ENCODE measurements at places on chromosomes 5 and 9.
A peak's percentile ranks its signal among the peaks of the same experiment; 100 is the strongest.

GRCh38 chr5:108801301-108801700 lies 53.6 kb downstream of the FER start:
- no peak for DNase-seq

GRCh38 chr9:8468045-8468637 lies 668.6 kb upstream of the DMAC1 start:
- DNase-seq = no peak

GRCh38 chr5:53041071-53041692 lies 52.0 kb downstream of the ITGA2 start:
- DNase-seq = no peak

GRCh38 chr9:125470767-125471580 lies 209.3 kb downstream of the GAPVD1 start:
- no peak for DNase-seq

- no peak for DNase-seq
Measured at GRCh38 chr9:17776735-17777134, 197.9 kb downstream of the SH3GL2 start.

GRCh38 chr9:130034570-130034969 lies 8.4 kb downstream of the FNBP1 start:
- peak; percentile 41 for DNase-seq

GRCh38 chr5:143311428-143311827 lies 92.1 kb downstream of the NR3C1 start:
- DNase-seq = no peak

DNA sequence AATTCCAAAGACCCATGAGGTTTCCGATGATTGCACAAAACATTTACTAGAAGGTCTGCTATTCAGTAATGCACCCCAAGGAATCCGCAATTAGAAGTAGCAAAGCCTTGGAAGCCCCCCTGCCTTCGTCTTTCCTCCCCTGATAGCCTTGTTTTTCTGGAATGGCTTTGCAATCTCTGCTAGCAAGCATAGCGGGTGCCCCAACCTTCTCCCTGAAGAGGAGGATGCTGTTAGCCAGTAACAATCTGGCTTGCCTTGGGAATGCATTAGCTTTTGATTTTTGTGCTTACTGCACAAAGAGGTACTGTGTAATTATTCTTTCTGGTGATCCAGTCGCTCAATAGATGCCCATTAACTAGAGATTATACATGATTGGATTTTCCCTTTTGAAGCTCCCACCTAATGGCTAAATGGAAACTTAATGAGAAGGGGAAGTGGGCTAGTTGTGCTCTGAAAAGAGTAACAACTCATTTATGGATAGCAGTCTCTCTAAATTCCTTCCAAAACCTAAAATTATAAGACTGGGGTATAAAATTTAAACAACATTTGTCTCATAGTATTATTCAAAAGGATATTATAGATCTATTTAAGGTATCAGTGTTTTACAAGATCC lies 91.6 kb downstream of the FBXW11 start:
- DNase-seq = no peak

GRCh38 chr5:72472031-72472430 lies 35.2 kb downstream of the ZNF366 start:
- no peak for DNase-seq

GRCh38 chr9:110129425-110129824 lies 78.5 kb downstream of the C9orf152 start:
- no peak for DNase-seq

GRCh38 chr5:76657683-76658311 lies 34.6 kb upstream of the F2RL2 start:
- DNase-seq = no peak

DNA sequence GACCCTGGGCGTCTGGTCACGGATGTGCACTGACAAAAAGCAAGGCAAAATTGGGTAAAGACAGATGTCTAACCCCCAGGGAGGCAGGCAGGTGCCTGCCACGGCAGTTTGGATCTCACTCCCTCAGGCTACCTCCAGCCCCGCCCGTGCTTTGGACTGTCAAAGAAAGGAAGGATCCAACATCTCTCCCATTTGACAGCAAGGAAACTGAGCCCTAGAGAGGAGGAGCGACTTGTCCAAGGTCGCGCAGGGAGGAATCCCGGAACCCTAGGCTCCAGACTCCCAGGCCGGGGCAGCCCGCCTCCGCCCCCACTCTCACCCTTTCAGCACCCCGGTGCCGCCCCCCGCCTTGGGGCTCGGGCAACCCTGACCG lies 376 bp downstream of the GOLGA1 start:
- no peak for DNase-seq

DNA sequence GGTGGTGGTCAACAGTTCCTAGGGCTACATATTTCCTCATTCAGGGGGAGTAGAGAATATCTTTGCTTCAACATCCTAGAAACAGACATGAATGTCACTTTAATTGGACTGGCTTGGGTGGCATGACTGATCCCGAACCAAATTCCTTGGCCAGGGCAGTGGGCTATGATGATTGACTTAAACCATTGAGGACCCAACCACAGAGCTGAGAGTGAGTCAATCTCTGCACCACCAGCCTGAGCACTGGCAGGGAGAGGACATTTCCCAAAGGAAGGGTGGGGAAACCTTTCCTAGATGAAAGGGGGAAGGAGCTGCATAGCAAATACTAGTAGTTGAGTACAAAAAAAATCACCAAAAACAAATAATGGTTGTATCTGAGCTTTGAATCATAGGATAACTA lies 52.8 kb upstream of the ENTREP1 start:
- DNase-seq = no peak

- DNase-seq = no peak
Measured at GRCh38 chr5:39503155-39503554, 78.4 kb upstream of the DAB2 start.

- no peak for DNase-seq
Measured at GRCh38 chr5:55234121-55234700, 803 bp upstream of the CCNO start.

DNA sequence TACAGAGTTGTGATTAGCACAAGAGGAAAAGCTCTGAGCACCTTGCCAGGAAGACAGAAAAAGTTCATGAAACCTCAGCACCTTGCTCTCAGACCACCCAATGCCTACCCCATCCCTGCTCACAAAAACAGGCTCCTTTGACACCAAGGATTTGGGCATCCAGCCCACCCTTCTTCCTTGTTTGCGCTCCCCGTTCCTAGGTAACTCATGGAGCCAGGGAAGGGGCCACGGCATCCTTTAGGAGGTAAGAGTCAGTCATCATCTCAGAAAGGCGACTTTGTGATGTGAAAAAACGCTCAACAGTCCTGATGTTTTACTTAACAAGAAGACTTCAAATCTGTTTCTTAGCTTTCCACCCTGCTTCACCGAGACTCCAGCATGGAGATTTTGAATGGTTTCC lies 29.5 kb downstream of the SH3PXD2B start:
- no peak for DNase-seq

DNA sequence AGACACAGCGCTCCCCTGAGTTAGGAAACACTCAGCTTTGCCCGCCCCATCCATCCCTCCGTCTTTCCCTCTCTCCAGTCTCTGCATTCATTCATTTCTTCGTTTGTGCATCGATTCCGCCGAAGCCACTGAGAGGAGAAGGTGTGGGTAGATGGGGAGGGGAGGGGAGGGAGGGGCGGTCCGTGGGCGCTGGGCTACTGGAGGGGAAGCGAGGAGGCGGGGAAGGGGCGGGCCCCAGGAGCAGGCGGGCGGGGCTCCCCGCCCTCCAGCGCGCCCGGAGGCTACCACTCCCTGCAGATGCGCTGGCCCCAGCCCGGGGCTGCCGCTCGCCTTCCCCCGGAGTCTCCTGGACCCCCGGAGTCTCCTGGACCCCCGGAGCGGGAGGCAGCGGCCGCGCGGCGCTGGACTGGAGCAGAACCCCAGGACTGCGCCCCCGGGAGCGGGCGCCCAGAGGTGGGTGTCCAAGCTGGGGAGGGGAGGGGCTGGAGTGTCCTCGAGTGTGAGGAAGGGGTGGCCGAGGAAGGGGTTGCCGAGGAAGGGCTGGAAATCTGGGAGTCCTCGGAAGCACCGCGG lies 159.5 kb downstream of the C9orf152 start:
- no peak for DNase-seq

- no peak for DNase-seq
Measured at GRCh38 chr9:112011051-112011620, 114.5 kb downstream of the UGCG start.

DNA sequence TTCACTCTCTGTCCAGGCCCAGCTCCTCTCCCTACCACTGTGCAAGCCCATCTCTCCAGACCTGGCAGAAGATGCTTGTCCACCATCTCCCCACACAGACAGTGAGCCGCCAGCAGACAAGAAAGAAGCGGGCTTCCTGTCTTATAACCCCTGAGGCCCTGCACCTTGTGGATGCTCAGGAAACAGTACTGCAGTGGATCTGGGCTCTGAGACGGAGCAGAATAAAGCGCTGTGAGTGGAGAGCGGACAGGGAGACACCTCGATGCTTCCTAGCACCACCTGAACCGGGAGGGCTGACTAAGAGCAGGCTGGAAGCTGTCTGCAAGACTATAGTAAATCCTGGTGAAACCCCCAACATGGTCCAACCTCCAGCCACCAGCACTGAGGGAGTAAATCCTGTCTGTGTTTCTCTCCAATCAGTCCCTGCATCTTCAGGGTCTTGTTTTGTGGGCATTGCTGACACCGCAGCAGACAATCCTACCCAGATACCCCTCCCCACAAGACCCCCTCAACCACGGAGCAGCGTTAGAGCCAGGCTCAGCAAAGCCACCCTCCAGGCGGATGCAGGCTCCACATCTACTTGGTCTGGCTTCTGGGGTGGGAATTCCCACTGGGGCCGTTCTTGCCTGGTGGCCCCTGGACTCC lies 18.7 kb downstream of the ORM2 start:
- no peak for DNase-seq

DNA sequence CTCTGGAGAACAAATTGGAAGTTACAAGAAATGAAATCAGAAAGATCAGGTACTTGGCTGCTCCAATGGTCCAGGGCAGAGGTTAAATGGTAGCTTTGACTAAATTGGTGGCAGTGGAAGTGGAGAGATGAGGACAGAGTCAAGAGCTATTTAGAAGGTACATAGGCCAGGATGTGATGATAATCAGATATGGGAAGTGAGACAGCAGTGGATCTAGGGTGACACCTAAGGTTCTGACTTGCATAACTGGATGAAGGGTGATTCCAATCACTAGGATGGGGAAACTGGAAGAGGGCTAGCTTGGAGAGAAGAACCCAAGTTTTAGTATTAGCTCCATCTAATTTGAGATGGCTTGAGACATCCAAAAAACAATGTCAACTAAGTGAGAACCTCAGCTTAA lies 24.0 kb upstream of the NDUFB6 start:
- DNase-seq = no peak

DNA sequence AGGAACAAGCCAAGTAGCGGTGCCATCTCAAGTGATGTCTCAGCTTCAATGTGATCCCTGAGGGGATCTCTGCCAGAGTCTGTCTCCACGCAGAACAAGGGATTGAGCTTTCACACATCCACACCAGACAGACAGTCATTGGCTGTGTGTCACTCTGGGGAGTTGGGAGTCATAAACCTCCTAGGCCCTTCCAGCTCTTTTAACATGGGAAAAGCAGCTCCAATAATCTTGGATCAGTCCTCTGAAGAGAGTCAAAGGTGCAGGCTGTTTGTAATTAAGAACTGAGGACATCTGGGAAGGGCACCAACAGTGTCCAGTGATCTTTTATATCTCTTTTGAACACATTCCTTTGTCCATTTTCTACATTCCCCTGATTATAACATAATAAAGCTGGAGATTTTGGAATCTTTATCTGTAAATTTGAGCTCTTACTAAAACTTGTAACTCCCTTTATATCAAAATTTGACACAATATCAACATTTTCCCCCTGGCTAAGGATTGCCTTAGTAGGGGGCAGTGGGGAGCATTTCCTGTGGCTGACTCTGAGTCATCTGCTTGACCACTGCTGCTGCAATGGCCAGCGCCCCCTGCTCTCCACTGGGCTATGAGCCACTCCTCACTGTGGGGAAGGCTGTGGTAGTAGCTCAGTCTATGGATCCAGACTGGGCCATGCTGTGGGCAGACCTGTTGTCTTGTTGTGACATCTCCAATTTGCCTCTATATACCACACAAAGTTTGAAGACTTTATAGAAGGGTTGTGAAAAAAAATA lies 284.4 kb downstream of the OSTF1 start:
- no peak for DNase-seq

- no peak for DNase-seq
Measured at GRCh38 chr5:168666356-168666755, 87.2 kb upstream of the PANK3 start.

GRCh38 chr5:78760366-78760765 lies 111.8 kb upstream of the LHFPL2 start:
- DNase-seq = no peak

GRCh38 chr5:168765551-168766425 lies 186.6 kb upstream of the PANK3 start:
- DNase-seq = peak; percentile 46

DNA sequence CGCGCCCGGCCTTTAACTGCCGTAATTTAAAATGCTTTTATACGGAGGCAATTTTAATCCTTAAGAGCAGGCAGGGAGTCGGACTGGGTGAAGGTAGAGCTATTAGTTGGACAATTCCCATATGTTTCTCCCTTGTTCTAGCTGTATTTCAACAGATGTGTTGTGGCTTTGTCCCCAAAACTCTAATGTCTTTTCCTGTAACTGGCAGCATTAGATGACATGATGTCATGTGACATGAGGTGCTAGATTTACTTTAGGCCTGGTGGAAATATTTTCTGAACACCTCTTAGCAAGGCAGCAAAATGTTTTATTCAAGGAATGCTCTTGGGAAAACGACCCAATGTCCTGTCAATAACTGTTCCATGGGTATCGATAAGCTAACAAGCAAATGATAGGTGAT lies 8.5 kb downstream of the MYO10 start:
- no peak for DNase-seq

DNA sequence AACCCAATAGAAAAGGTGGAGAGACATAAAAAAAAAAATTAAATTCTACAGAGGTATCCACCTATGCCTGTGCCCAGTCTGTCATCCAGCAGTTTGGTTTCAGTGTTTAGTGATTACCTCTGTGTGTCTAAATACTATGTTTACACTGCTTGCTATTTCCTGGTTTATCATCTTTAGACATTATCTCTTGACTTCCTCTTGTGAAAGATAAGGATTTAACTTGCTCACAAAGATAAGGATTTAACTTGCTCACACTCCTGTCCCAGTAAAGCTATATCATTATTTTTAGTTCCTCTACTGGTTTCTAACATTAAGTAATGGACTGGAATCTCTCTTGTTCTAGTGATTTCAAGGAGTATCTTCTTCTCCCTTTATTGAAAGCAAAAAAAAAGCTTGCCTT lies 53.9 kb upstream of the ZFR start:
- no peak for DNase-seq

DNA sequence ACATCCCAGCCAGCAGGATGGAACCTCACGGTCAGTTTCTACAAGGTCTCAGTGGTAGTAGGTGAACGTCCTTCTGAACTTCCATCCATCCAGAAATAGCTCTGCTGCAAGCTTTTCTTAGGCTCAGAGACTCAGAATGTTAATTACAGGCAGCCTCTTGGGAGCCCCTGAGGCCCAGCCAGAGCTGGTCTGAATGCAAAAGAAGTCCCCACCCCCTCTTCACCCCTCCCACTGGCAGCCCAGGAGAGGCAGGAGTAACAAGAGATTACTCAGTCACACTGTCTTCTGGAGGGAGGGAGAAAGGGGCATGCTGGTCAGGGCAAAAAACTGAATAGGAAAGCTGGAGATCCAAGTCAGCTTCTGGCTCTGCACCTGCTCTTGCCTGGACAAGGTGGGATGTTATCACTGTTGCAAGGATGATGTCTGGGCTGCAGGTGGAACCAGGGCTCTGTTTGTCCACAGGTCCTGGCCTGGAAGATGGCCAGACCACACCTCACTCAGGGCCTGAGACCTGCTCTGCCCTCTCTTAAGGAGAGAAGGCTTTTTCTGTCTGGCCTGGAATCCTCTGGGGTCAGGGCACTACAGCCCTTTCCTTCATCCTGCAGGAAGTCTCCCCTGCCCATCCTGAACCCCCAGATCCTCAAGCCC lies 9.1 kb downstream of the ENHO start:
- DNase-seq = no peak

GRCh38 chr9:18676525-18676924 lies 202.6 kb downstream of the ADAMTSL1 start:
- DNase-seq = no peak
